ENCODE measurements at places on chromosomes 13 and 19. TPM values are rescaled to one million over a fixed set of nuclear protein-coding genes. Genes with fewer than 3 reads are reported as not detected.

FGF9 gene
- polyA plus RNA-seq, result 0.26 TPM

- no peak for DNase-seq
These were observed 135.3 kb downstream of the SOX1 start for GRCh38 chr13:112202266-112202665.

DNA sequence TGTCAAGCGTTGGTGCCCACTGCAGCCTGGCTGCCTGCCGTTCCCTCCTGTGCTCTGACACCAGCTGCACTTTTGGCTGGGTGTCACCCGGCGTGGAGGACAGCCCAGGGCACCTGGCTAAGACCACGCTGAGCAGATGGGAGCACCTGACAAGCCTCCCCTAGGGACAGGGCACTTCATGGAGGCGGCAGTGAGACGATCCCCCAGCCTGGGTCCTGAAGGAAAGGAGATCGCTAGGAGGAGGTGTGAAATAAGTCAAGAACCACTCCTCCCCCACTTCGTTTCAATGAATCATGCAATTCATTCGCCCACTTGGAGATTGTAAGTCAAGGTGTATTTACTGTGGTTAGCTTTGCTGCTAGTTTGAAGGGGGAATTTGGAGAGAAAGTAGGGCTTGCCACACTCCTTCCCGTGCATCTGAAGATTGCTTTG is 38.8 kb downstream of the VSTM2B start:
- DNase-seq, result no peak

- no peak for DNase-seq
These were observed 34.5 kb downstream of the MYO9B start for GRCh38 chr19:17109962-17110598.

GRCh38 chr19:48568345-48568886 is 16.4 kb downstream of the SULT2B1 start:
- DNase-seq, result peak; percentile 59

DNA sequence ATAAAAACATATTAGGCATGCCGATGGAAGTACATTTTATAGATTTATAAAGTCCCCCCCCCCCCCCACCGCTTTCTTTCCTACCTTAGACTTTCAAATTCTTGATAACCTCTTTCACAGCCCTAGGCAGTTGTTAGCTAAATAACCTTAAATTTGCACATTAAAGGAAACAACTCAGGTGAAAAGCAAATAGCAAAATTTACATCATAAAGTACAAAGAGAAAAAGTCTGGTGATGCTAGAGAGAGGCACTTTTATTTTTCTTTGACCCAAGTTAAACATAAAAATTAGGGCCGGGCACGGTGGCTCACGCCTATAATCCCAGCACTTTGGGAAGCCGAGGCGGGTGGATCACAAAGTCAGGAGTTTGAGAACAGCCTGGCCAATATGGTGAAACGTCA is 15.0 kb upstream of the UBAC2 start:
- DNase-seq, result no peak

GRCh38 chr13:29457299-29457698 is 138.2 kb downstream of the SLC7A1 start:
- no peak for DNase-seq

Measured in AG04450 (cell line).